ENCODE measurements at places on chromosomes 16 and 17.

DNA sequence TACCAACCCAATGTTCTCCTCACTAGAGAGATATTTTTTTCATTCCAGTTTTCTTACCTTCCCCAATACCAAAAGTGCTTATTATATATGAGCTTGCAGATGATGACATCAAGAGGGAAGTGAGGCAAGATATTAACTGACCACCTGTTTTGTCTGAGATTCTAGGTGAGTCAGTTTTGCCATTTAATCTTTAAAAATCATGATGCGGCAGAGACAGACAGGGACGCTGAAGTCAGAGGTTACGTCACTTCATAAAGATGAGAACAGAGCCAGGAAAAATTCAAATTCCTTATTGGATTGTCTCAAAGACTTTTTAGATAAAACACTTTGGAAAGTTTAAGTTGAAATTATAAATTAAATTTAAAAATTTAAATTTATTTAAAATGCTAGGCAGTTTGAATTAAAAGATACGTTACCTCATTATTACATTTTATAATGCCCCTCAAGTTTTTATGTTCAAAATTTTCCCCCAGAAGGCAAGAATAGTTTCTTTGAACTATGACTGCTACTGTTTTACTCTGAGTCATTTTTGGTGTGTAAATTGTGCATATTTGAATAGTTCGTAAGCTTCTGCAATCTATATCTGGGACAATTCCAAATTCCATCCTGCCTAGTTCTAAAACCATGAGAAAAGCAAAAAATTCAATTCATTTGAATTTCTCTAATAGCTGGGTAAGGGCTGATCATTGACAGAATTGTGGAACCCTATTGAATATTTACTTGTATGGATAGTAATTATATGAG, 839.6 kb upstream of the GOT2 start:
- H3K4me3 ChIP-seq, result no peak overlapping the region
- no peaks in the 10 kb centered on the region for H3K36me3 ChIP-seq
- H3K27ac ChIP-seq, result no peak overlapping the region
- ATAC-seq, result no peak
- H3K4me1 ChIP-seq, result no peaks in the 10 kb centered on the region
- H3K27me3 ChIP-seq, result no peaks in the 10 kb centered on the region

GRCh38 chr16:78142788-78143187, 43.3 kb downstream of the WWOX start:
- H3K27me3 ChIP-seq, result no peaks in the 10 kb centered on the region
- no peak overlapping the region for H3K27ac ChIP-seq

- no peak for ATAC-seq
- peaks cover 9% of the 10 kb centered on the region for H3K4me1 ChIP-seq
- no peak overlapping the region for H3K27ac ChIP-seq
- no peaks in the 10 kb centered on the region for H3K36me3 ChIP-seq
These were observed 32.9 kb upstream of the YPEL2 start for GRCh38 chr17:59298521-59298920.

DNA sequence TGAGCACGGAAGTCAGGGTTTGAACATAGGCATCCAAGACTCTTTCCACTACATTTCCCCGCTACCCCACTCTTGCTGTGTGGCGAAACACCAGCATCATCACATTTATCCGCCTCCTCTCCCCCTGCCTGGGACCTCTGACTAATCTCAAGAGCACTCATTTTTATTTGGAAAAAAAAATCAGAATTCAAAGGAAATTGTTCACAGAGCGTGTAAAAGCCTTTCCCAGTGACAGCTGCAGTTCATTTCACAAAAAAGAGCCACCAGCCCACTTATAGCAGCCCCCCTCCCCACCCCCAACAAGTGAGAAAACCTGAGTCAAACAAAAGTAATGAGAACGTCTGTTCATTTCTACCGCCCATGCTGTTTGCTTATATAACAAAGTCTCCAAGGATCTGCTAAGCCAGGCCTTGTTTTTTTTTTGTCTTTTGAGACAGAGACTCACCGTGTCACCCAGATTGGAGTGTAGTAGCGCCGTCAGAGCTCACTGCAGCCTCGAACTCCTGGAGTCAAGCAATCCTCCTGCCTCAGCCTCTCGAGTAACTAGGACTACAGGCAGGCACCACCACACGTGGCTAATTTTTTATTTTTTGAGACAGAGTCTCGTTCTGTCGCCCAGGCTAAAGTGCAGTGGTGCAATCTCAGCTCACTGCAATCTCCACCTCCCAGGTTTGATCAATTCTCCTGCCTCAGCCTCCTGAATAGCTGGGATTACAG, 48.3 kb upstream of the HAPSTR1 start:
- H3K4me1 ChIP-seq, result peaks cover 14% of the 10 kb centered on the region
- H3K36me3 ChIP-seq, result no peaks in the 10 kb centered on the region
- H3K27ac ChIP-seq, result no peak overlapping the region
- peaks cover 8% of the 10 kb centered on the region for H3K27me3 ChIP-seq

- no peaks in the 10 kb centered on the region for H3K4me1 ChIP-seq
- ATAC-seq, result no peak
- no peak overlapping the region for H3K4me3 ChIP-seq
- H3K27ac ChIP-seq, result no peak overlapping the region
- H3K36me3 ChIP-seq, result no peaks in the 10 kb centered on the region
These were observed 997.6 kb upstream of the RBFOX1 start for GRCh38 chr16:6335072-6335471.

DNA sequence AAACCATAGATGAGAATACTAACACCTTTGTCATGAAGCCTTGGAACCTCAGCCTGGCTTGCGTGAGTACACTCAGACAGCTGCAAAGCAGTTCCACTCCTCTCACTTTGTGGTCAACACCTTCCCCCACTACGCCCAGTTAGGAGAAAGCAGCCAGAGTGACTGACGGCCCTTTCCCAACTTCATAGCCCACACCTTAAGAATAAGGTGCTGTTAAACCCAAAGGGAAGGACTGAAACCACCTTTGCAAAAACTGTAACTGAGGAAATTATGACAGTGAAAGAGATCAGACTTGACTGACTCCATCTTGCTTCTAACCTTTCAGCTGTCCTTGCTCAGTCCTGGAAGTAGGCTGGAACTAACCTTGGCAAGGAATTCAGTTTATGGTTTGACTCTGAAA, 13.7 kb downstream of the N4BP1 start:
- H3K4me3 ChIP-seq, result no peak overlapping the region
- peaks cover 45% of the 10 kb centered on the region for H3K4me1 ChIP-seq
- H3K36me3 ChIP-seq, result peaks cover 40% of the 10 kb centered on the region
- no peak overlapping the region for H3K27ac ChIP-seq

GRCh38 chr17:9053406-9053805, 32.1 kb downstream of the NTN1 start:
- peaks cover 37% of the 10 kb centered on the region for H3K27me3 ChIP-seq
- H3K4me1 ChIP-seq, result no peaks in the 10 kb centered on the region
- H3K4me3 ChIP-seq, result no peak overlapping the region
- no peaks in the 10 kb centered on the region for H3K36me3 ChIP-seq
- H3K27ac ChIP-seq, result no peak overlapping the region

DNA sequence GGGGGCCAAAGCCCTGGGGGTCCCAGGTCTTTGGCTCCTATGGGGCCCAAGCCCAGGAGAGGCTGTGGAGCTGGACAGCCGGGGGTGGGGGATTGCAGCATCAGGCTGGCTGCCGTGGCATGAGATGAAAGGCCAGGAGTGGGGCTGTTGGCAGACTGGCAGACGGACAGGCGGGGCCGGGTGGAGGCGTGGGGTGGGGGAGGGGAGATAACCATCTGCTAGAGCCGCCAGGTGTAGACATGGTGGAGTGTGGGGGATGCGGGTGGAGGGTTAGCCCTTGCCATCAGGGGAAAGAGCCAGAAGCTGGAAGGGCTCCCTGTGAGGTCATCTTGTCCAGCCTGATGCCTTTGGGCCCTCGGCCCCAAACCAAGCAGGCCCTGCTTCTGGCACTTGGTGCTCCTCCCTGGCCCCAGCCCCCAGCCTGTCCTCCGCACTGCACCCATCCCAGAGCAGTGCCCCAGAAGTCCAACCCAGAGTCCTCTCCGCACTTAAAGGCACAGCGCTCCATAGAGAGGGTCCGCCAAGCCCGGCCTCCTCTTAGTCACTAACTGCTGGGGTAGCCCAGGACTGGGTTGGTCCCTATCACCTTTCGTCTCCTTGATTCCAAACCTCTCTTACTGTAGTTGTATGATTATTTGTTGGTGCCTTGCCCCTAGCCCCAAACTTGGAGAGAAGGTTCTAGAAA, 33.3 kb upstream of the DLX4 start:
- no peak for ATAC-seq
- H3K36me3 ChIP-seq, result no peaks in the 10 kb centered on the region
- H3K4me3 ChIP-seq, result no peak overlapping the region
- H3K27me3 ChIP-seq, result peaks cover 69% of the 10 kb centered on the region
- H3K4me1 ChIP-seq, result no peaks in the 10 kb centered on the region

- peak; percentile 81 for ATAC-seq
- H3K4me3 ChIP-seq, result peak overlapping the region; percentile 67
- peak overlapping the region; percentile 92 for H3K27ac ChIP-seq
- no peaks in the 10 kb centered on the region for H3K27me3 ChIP-seq
- H3K36me3 ChIP-seq, result peaks cover 20% of the 10 kb centered on the region
These were observed 121.5 kb downstream of the CCDC182 start for GRCh38 chr17:57623620-57624019.

GRCh38 chr17:11264183-11264871, 23.3 kb downstream of the SHISA6 start:
- H3K4me1 ChIP-seq, result no peaks in the 10 kb centered on the region
- no peaks in the 10 kb centered on the region for H3K36me3 ChIP-seq
- no peaks in the 10 kb centered on the region for H3K27me3 ChIP-seq
- H3K27ac ChIP-seq, result no peak overlapping the region
- no peak for ATAC-seq

DNA sequence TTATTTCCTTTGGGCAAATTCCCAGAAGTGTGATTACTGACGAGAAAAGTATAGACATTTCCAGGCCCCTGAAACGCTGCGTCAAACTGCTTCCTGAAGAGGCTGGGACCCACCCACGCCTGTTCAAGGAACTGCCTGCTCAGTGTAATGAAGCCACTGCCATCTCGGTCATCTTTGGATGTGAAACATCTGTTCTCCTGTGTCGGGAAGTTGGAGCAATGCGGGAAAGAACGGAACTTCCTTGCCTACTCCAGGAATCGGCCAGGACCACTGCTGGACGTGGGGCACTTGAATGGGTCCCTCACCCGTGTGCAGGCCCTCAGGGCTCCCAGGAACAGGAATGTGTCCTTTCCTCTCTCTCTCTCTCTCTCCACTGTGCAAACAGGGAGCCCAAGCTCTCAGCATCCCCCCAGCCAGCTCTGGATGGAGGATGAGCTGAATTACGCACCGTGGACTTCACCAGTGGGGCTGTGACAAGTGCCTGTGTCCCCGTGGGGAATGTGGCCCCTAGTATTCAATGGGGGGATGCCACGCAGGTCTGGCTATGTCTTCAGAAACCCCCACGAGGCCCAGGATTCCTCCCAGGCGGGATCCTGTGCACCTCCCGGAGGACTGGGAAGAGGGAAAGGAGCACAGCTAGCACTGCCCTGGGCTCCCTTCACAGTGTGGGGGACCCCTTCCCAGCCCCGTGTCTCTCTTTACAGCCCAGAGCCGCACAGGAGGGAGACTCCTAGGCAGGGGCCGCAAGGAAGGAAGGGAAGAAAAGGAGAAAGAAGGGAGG, 18.3 kb upstream of the LITAF start:
- H3K4me1 ChIP-seq, result peaks cover 15% of the 10 kb centered on the region
- no peak for ATAC-seq
- no peak overlapping the region for H3K4me3 ChIP-seq
- no peaks in the 10 kb centered on the region for H3K36me3 ChIP-seq
- no peak overlapping the region for H3K27ac ChIP-seq

DNA sequence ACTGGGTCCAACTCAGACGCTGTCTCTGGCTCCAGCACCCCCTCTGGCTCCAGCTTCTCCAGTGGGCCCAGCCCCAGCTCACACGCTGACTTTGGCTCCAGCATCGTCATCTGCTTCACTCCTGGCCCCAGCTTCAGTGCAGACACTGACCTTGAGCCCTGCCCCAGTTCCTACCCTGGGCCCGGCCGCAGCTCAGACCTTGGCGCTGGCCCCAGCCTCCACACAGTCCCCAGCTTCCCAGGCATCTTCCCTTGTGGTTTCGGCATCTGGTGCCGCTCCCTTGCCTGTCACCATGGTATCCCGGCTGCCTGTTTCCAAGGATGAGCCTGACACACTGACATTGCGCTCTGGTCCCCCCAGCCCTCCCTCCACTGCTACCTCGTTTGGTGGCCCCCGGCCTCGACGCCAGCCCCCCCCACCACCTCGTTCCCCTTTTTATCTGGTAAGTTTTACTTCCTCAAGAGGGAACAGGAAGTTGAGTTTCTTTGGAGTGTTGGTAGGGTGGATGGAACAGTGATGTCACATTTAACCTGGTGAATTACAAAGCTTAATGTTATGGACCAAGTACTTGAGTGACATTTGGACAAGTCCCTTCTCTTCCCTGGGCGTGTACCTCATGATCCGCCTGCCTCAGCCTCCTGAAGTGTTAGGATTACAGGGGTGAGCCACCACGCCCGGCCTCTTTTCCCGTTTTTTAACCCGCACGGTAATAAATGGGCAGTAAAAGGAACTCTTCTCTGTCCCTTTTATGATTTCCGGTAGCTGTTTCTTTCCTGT, 23.4 kb upstream of the PHKG2 start:
- no peaks in the 10 kb centered on the region for H3K27me3 ChIP-seq
- no peak overlapping the region for H3K4me3 ChIP-seq
- peaks cover 22% of the 10 kb centered on the region for H3K4me1 ChIP-seq
- H3K36me3 ChIP-seq, result peaks cover 74% of the 10 kb centered on the region
- no peak for ATAC-seq

- no peak overlapping the region for H3K4me3 ChIP-seq
- no peaks in the 10 kb centered on the region for H3K27me3 ChIP-seq
- H3K27ac ChIP-seq, result no peak overlapping the region
These were observed 19.1 kb downstream of the ETV4 start for GRCh38 chr17:43526886-43527648.

- H3K36me3 ChIP-seq, result peaks cover 14% of the 10 kb centered on the region
- H3K27me3 ChIP-seq, result peaks cover 36% of the 10 kb centered on the region
- H3K4me3 ChIP-seq, result peak overlapping the region; percentile 85
- H3K27ac ChIP-seq, result no peak overlapping the region
- no peak for ATAC-seq
These were observed 1.4 kb upstream of the RAC3 start for GRCh38 chr17:82029990-82030469.

DNA sequence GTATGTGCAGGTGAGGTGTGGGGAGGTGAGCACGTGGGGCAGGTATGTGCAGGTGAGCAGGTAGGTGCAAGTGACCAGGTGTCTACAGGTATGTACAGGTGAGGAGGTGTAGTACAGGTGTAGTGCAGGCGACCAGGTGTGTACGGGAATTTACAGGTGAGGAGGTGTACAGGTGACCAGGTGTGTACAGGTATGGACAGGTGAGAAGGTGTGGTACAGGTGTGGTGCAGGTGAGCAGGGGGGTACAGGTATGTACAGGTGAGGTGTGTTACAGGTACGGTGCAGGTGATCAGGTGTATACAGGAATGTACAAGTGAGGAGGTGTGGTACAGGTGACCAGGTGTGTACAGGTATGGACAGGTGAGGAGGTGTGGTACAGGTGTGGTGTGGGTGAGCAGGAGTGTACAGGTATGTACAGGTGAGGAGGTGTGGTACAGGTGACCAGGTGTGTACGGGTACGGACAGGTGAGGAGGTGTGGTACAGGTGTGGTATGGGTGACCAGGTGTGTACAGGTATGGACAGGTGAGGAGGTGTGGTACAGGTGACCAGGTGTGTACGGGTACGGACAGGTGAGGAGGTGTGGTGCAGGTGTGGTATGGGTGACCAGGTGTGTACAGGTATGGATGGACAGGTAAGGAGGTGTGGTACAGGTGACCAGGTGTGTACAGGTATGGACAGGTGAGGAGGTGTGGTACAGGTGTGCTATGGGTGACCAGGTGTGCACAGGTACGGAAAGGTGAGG, 12.8 kb upstream of the DBNDD1 start:
- H3K27ac ChIP-seq, result no peak overlapping the region
- H3K4me1 ChIP-seq, result no peaks in the 10 kb centered on the region
- peaks cover 16% of the 10 kb centered on the region for H3K27me3 ChIP-seq
- no peak for ATAC-seq
- H3K36me3 ChIP-seq, result peaks cover 23% of the 10 kb centered on the region
- peak overlapping the region; percentile 2 for H3K4me3 ChIP-seq
